ENCODE measurements at places on chromosomes 3 and 15.

DNA sequence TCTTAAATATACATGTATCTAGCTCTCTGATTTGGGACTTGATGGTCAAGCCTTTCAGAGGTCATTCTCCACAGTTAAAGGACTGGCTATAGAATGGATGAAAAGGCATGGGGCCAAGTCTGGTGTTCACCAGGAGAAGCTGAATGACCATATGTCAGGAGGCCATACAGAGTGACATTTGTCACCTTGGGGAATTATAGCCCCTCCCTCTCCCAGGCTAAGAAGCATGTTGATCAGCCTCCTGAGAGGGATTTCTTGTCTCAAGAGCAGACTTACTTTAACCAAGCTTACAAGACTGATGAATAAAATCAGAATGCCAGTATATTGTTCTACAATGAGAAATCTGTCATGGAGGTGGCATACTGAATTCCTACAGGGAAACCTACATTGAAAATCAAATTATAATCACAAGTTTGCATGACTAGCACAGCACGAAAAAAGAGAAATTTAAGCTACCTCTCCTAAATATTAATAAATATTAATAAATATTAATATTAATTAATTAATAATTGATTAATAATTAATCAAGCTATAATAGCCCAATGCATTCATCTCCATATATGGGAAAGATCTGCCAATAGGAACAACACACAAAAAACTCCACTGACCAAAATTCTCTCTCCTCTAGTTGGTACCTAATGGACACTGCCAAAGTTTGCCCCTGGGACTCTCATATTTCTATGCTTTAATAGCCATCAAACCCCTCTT lies 47.3 kb downstream of the ATP8B4 start:
- no peak for DNase-seq

DNA sequence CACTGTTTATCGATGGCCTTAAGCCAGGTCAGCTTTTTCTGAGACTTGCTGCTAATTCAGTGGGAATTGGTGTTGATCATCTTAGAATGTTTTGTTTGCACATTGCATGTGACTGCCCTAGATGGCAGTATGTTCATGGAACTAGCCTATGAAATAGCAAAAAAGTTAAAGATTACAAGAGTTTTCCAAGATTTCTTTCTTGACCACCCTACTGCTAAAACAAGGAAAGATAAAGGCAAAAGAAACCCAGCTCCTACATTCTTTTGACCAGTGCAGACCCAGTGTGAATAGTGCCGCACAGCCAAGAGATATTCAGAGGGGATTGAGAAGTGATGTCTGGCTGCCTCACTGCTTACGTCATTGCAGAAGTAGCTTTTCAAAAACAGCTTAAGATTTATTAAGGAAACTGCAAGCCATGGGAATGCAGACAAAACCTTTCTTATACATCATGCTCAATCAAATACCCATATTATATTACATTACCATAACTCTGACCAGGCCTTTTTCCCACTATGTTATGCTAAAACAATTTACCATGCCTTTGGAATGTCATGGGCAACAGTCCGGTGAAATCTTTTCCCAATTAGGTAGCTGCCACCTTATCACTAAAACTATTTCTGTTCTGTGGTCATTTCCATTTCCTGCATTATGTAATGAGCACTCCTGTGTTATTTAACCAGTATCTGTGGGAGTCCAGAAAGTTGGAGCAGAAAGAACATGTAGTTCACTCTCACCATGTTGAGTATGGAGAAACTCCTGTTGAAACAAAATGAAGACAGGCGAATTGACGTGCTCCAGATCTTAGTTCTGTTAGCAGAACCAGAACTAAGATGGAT lies 6.0 kb downstream of the PHLDB2 start:
- no peak for DNase-seq

DNA sequence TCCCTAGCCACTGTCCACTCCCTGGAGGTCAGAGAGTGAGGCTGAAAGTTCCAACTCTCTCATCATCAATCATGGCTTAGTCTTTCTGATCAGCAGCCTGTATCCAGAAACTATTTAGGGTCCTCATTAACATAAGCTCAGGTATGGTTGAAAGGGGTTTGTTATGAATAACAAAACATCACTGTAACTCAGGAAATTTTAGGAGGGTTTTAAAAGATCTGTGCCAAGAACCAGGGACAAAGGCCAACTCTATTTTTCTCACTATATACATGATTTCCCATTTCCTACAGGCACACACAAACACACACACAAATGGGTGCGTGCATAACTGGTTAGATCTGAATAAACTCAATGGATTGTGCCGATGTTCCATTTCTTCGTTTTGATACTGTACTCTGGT lies 23.6 kb downstream of the STOML1 start:
- DNase-seq: no peak

GRCh38 chr3:167941234-167941995 lies 154.3 kb downstream of the GOLIM4 start:
- DNase-seq: no peak

- DNase-seq: no peak
Measured at GRCh38 chr15:42457445-42458442, 33.2 kb downstream of the ZNF106 start.

- no peak for DNase-seq
Measured at GRCh38 chr15:31869686-31870307, 160.5 kb upstream of the CHRNA7 start.

DNA sequence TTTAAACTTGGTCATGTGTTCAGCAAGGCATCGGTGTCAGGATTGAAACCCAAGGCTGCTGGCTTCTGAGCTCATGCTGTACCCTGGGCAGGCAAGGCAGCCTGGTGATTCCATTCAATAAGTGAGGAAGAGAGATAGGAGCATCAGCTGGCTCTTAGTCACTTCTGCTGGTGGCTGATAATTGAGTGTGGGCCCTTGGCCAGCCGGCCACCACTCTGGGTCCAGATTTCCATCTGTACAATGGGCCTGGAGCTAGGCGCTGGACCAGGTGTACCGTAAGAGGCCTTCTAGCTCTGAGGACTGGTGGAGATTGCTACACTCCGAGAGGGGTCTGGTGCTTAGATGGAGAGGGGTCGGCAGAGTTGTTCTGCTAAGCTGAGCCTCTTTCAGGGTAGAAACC lies 4.3 kb downstream of the CD276 start:
- DNase-seq: no peak
